Upper lobe of right lung (tissue), 1 donor: ENCODE measurements at places on chromosomes 6 and 20. TPM values are rescaled to one million over a fixed set of nuclear protein-coding genes. Genes with fewer than 3 reads are reported as not detected.

DNA sequence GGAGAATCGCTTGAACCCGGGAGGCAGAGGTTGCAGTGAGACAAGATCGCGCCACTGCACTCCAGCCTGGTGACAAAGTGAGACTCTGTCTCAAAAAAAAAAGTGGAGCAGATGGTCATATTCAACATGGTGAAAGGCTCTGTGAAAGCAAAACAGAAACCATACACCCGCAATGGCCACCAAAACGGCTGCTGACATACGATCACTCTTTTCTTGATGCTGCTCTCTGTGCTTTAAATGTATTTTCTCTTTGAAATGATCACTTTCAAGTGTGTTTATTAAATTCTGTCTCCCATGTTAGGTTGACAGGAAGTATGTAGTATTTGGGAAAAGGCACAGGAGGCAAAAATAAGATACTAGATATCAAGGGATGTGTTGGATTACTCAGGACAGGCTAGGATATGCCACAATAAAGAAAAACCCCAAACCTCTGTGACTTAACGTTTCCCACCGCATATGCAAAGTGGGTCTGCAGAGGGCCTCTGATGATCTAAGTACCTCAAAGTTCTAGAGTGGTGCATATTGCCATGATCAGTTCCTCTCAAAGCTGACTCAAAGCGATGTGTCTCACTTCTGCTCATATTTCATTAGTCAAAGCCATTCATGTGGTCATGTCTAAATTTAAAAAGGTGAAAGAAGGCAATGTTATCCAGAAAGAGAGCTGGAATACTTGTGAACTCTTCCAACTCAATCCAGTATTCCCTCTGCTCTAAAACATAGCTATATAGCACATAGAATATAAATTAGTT, 155.1 kb upstream of the SOX4 start:
- no peak for DNase-seq

GRCh38 chr6:121522265-121522664, 86.8 kb downstream of the GJA1 start:
- no peak for DNase-seq

DNA sequence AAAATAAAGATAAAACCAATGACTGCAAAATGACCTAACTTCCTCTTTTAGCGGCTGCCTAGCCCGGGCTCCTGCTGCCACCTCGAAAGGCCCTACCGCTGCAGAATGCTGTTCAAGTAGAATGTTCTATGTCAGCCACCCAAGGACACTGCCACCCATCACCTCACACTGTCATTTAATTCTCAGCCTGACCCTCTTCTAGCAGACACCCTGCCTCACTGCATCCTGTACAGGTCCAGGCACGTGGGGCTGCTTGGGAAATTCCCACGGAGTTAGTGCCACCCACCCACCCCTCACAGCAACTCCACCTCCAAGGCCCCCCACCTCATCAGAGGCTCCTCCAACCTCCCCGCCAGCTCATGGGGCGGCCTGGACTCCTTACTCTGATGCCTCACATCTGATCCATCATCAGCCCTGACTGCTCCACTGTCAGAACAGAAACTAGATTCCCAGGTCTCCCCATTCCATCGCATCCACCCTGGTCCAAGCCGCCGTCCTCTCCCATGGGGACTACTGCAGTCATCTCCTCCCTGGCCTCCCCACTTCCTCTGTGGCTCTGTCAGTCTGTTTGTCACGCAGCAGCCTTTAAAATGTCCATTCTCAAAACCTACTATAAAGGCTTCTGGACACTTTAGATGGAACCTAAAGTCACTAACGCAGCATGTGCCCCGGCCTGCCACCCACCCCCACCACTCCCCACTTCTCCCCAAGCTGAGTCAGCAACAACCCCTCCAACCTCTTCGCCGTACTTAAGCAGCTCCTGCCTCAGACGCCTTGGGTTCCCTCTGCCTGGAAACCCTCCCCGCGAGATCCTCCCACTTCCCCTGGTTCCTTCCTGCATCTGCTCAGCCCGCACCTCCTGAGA, 17.0 kb downstream of the NFATC2 start:
- DNase-seq: no peak

GRCh38 chr6:11251553-11252360, 19.3 kb upstream of the NEDD9 start:
- DNase-seq: no peak

GRCh38 chr6:140124498-140124897, 750.0 kb upstream of the CITED2 start:
- no peak for DNase-seq

GRCh38 chr6:131819572-131820124, 11.8 kb downstream of the ENPP1 start:
- DNase-seq: no peak

DNA sequence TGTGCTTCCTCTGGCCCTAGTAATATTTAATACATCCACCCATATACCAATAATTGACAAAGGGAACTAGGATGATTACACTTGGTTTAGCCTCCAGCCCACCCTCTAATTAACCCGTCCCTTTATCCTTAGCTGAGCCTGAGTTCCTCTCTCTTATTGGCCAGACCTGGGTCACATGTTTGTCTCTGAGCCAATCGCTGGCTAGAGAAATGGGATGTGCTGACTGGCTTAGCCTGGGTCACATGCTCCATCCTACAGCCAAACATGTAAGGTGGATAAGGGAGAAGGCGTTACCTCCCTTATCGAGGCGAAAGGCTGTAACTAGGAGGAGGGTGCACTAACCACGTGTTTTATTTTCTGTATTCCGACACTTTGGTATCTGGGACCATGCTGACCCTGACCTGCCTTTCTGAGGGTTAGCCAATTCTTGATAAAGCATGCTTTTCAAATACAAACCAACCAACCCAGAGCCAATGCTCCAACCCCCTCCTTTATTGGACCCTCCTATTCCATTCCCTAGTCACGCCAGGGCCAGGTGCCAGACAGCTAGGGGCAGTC, 262.7 kb downstream of the PREX1 start:
- no peak for DNase-seq

- DNase-seq: no peak
Observed at GRCh38 chr6:7846966-7847818, 63.4 kb downstream of the TXNDC5 start.

Gene STX11
- total RNA-seq: 49.6 TPM

Gene APCDD1L
- total RNA-seq: not detected

Gene CGA
- not detected for total RNA-seq

GRCh38 chr6:46453216-46453615, 38.0 kb downstream of the RCAN2 start:
- DNase-seq: no peak

DNA sequence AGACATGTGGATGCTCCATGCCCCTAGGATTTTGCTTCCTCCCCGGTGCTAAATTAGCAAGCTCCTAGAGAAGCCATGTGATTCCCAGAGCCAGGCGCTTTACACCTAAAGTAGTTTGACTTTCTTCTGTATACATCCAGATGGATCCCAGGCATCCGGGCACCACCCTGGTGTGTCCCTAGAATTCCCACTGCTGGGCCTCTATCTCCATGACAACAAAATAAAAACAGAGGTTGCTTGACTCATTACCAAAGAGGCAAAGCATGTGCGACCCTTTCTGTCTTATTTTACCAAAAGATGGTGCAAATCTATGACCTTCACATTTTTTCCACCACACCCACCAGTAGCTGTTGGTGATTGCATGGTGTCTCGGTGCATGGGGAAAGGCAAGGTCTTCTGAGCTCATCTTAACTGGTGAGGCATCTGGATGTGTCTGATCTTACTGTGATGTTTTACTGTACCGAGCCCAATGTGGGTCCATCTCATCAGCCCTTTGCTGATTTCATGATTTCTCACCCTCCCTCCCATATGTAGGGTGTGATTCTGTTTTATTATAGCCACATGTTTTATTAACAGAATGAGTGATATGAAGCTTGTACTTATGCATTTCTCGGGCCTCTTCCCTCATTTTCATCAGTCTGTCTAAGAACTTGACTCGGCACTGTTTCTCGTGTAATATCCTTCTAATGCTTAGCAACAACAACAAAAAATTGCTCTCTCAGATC, 27.4 kb upstream of the VAPB start:
- no peak for DNase-seq

GRCh38 chr6:169271158-169271876, 17.7 kb upstream of the THBS2 start:
- no peak for DNase-seq

DNA sequence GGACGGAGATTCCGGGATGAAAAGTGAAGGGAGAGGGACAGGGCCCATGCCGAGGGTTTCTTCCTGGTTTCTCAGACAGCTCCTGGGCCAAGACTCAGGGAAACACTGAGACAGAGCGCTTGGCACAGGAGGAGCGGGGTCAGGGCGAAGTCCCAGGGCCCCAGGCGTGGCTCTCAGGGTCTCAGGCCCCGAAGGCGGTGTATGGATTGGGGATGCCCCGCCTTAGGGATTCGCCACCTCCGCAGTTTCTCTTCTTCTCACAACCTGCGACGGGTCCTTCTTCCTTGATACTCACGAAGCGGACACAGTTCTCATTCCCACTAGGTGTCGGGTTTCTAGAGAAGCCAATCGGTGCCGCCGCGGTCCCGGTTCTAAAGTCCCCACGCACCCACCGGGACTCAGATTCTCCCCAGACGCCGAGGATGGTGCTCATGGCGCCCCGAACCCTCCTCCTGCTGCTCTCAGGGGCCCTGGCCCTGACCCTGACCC, 55.0 kb upstream of the HLA-A start:
- DNase-seq: peak; percentile 78

Gene PIGU
- 13.2 TPM for total RNA-seq

DNA sequence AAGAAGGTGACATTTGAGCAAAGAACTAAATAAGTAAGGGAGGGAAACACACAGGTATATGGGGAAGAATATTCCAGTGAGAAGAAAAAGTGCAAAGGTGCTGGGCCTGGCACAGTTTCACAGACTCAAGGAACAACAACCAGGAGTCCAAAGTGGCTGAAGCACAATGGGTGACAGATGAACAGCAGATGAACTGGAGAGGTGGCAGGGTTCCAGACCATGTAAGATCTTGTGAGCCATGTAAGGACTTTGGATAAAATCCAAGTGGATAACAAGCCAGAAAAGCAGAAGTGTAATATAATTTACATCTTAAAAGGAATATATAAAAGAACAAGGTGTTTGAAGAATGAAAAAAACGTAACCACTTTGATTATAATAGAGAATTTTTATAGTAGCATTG, 87.9 kb downstream of the MMS22L start:
- DNase-seq: no peak

Gene SUMO4
- total RNA-seq: 2.5 TPM

DNA sequence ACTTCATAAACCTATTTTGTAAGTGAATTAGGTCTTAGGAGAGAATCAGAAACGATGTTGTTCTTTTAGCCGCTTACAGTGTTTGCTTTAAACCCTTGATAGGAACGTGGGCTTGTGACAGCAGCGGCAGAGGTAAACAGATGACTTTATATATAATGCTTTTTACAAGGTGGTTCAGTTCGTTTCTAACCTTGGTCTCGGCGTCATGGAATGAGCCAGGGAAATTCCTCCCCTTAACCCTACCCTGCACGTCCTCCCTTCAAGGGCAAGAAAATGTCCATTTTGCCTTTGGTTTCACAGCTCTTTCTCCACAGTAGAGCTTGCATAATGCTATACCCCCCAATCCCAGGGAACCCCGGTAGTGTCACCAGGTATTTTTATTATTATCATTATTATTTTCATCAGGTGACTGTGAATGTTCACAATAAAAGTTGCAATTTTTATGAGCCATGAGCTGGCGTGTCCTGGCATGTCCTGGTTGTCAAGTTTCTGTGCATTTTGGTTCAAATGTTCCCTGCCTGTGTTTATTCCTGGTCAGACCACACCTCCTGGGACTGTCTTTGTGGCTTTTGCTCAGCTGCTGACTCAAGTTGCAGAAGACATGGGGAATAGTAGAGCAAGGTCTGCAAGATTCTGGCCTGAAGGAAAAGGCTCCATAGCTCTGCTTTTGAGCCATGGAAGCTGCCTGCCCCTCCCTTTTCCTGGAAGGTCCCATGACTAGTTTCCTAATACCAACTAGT, 112.8 kb upstream of the BMP2 start:
- DNase-seq: no peak

- DNase-seq: peak; percentile 80
Observed at GRCh38 chr6:150143516-150144293, 861 bp downstream of the PPP1R14C start.

Gene NINL
- total RNA-seq: 13.2 TPM

- DNase-seq: no peak
Observed at GRCh38 chr6:149763866-149764265, 14.3 kb downstream of the PCMT1 start.

DNA sequence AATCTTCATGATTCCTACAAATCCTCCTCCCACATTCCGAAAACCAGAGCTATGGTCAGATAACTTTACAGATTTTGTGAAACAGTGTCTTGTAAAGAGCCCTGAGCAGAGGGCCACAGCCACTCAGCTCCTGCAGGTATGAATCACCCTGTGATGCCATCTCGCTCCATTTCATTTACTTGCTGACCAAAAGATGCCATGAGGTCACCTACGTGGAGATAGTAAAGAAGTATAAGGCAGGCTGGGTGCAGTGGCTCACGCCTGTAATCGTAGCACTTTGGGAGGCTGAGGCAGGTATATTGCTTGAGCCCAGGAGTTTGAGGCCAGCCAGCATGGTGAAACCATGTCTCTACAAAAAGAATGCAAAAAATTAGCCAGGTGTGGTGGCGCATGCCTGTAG, 30.9 kb downstream of the STK4 start:
- no peak for DNase-seq

Gene HDGFL1
- total RNA-seq: not detected

Gene TRIM15
- total RNA-seq: not detected

DNA sequence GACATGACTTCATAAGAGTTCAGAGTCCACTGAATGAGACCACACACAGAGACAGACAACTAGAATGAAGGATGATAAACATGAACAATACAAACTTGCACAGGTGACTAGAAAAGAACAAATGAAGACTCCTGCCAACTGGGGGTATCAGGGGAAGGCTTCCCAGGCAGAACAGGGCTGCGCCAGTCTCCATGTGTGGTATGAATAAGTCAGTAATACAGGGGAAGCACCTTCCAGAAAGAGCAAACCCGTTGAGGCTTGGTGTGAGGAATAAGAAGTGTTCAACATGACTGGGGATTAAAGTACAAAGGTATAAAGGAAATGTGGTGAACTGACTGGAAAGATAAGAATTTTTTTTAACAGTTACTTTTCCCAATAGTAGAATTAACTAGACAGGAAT, 3.7 kb upstream of the SLC17A2 start:
- no peak for DNase-seq

GRCh38 chr6:10837009-10837621, 1.2 kb downstream of the MAK start:
- DNase-seq: peak; percentile 73
